ENCODE measurements at places on chromosomes 5 and 9.

DNA sequence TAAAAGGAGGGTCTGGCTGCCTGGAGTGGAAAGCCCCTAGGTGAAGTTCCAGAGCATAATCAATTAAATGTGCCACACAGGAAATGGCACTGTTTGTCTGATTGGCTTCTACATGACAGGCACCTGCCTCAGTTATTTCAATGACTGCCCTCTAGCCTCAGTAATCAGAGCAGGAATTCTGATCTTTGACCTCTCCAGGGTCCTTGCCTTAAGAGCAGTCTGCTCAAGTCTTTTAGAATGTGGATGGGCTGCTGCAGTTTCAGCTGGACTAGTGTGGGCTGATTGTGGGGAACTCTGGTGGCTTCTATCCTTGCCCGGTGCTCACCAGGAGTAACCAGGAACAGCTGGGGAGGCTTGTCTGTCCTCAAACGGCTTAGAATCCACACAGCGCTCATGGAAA, 98.9 kb downstream of the LIX1 start:
- DNase-seq = no peak

DNA sequence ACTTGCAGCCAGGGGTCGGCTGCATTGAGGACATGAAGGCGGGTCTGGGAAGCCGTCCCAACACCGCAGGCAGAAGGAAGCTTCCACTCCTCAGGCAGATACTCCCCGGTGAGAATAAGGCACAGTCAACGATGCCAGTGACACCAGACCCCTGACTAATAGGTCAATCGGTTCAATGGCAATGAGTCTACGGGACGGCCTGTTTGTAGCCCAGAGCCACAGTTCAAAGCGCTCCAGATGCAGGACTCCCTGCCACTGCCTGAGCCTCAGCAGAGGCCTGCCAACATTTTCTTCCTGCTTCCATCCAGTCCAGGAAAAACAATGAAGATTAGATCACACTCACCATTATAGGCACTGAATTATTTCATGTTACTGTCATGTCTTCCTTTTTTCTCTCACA, 84.5 kb upstream of the SIMC1 start:
- DNase-seq = no peak

GRCh38 chr5:131953969-131954368, 8.5 kb upstream of the MEIKIN start:
- no peak for DNase-seq

GRCh38 chr9:129410226-129410625, 210.7 kb downstream of the C9orf50 start:
- no peak for DNase-seq

DNA sequence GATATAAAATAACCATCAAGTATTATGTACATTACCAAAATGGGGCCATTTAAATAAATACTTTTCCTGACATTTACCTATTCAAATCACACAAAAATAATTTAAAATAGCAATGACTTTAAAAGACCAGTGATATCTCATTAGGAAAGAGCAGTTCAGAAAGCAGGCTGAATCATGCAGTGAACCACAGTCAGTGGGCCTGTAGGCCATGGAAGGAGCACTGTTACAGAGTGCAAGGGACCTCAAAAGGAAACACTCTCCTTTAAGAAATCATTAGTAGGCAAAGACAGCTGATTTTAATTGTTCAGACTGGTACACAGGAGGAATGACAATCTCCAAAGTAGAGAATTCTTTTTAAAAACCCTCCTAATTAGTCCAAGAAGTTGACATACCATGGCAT, 283.5 kb upstream of the EFNA5 start:
- no peak for DNase-seq
